Glutamatergic neuron (in vitro differentiated cells): ENCODE measurements at places on chromosomes 13 and 19. TPM values are rescaled to one million over a fixed set of nuclear protein-coding genes. Genes with fewer than 3 reads are reported as not detected.

GPR4 gene
- total RNA-seq = not detected

DNA sequence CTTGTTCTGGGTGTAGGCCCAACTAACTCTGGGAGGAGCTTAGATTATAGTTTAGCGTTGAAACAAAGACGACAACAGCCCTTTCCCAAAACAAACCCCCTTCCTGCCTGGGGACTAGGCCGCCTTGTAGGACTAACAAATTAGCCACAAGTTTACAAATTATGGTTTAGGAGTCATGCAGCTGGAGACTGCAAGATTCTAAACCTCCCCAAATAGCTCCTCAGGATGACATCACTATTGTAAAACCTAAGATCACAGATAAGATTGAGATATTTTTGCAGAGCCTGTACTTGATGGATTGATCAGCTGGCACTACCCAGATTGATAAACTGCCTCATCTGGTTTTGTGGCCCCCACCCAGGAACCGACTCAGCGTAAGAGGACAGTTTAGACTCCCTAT is 2.3 kb upstream of the SLC25A15 start:
- H3K27ac ChIP-seq = no peak overlapping the region
- peaks cover 2% of the 10 kb centered on the region for H3K27me3 ChIP-seq
- H3K36me3 ChIP-seq = no peaks in the 10 kb centered on the region
- H3K4me1 ChIP-seq = no peaks in the 10 kb centered on the region
- H3K4me3 ChIP-seq = no peak overlapping the region

SBSN gene
- total RNA-seq = 0.29 TPM

DNA sequence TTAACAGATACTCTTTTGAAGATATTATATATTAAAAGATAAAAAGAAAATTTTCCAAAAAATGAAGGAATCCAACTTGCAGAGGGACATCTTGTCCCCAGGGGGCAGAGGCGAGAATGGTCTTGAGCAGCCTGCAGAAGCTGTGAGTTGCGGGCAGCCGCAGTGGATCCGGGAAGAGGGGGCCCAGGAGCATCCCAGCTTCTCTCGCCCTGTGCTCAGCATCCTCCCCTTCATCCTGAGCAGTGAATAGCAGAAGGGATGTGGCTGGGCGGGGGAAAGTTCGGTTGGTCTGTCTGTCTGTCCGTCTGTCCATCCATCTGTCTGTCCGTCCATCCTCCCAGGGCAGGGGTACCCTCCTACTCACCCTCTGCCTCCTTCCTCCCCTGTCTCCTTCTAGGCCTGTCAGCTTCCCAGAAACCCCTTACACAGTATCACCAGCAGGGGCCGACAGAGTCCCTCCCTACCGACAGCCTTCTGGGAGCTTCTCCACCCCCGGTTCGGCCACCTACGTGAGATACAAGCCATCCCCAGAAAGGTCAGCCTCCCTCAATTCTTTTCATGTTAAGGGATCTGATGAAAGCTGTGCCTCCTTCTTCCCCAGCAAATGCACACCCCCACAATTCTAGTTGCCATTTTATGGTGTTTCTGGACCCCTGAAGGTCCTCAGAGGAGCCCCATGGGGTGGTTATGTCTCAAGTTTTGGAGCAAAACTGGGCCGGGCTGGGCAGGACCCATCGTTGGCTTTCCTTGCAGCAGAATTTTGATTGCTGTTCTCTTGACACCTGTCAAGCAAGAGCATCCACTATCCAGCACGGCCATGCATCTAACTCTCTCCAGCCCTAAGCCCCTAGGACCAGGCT is 81.6 kb downstream of the DPF1 start:
- DNase-seq = peak; percentile 80
- H3K36me3 ChIP-seq = no peaks in the 10 kb centered on the region
- H3K4me3 ChIP-seq = no peak overlapping the region
- H3K4me1 ChIP-seq = peaks cover 2% of the 10 kb centered on the region
- H3K27me3 ChIP-seq = peaks cover 8% of the 10 kb centered on the region

DNA sequence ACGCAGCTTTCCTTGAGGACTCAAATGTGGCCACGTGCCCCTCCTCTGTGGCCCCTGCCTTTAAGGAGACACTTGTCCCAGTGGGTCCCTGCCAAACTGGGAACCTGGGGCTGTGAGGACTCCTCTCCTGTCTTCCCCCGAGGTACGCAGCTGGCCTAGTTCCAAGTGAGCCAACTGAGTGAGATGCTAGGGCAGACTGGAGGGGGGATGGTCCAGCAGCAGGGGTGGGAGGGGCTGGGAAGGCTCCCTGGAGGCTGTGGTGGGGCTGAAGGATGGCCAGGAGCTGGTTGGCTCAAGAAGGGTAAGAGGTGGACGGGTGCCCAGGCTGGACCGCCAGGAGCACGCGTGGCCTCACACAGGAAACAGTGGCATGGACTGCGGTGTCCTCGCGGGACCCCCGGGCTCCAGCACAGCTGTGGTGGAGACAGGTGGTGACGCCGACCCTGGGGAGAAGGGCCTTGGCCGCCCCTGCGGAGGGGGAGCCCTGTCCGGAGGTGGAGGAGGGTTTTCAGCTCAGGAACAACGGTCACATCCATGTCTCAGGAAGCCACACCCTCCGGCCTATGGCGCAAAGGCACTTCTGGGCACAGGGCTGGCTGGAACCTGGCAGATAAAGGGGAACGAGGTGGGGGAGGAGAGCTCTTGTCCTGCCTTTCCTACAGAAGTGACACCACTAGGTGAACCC is 45.8 kb downstream of the MLLT1 start:
- H3K27me3 ChIP-seq = peaks cover 23% of the 10 kb centered on the region
- H3K4me3 ChIP-seq = peak overlapping the region; percentile 49
- H3K36me3 ChIP-seq = peaks cover 5% of the 10 kb centered on the region

GRCh38 chr13:49357694-49358093 is 86.2 kb downstream of the CAB39L start:
- H3K27me3 ChIP-seq = no peaks in the 10 kb centered on the region
- H3K4me3 ChIP-seq = no peak overlapping the region
- H3K27ac ChIP-seq = no peak overlapping the region
- no peaks in the 10 kb centered on the region for H3K4me1 ChIP-seq

C19orf85 gene
- not detected for total RNA-seq

DNA sequence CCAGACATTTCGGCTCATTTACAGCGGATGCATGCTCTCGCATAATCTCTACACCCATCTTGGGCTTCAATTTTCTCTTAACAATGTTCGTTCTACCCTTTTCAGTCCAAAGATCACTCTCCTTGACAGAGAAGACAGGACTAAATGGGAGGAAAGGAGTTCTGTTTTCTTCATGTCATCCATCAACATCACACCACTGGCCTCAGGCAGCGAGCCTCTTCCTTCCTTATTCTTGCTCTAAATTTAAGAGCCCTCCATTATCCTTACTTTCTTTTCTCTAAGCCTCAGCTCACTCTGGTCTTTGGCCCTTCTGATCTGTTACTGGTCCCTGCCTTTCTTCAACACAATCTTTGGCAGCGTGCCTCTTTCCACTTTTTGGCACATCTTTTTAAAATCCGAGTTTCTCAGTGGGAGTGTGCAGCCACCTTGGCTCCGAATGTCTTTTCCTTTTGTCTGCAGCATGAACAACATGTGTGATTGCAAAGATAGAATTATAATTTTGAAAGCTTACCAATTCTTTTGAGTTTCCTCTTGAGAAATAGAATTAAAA is 98.7 kb downstream of the FAM216B start:
- no peak overlapping the region for H3K27ac ChIP-seq
- H3K27me3 ChIP-seq = peaks cover 7% of the 10 kb centered on the region
- no peak for DNase-seq
- H3K4me1 ChIP-seq = peaks cover 41% of the 10 kb centered on the region

DNA sequence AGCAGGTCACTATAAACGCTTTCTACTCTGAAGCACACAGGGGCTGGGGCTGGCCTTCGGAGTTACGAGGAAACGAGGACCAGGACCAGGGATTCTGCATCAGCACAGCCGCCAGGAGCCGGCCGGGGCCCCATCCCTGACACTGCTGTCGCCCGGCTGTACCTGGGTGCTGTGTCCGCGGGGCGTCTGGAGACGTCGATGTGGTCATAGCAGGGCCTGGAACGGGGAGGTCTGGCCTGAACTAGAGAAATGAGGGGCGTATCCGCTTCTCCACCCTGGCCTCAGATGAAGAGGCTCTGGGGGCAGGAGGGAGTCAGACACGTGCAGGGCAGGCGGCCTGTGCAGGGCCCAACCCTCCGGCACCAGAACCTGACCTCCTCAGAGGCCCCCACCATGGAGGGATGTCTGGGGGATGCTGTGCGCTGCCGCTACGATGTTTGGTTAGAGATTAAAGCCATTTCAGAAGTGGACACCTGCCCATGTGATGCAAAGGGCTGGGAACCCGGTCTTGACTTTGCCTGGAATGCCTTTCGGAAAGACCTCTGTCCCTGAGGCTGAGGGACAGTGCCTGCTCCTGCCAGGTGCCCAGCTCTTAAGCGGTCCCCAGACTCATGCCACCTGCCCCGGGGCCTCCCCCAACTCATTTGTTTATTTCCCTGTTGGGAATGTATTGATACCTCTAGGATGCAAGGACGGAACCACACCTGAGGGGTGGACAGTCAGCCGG is 21.4 kb downstream of the GAS6 start:
- peaks cover 5% of the 10 kb centered on the region for H3K27me3 ChIP-seq
- H3K36me3 ChIP-seq = no peaks in the 10 kb centered on the region
- DNase-seq = no peak
- no peak overlapping the region for H3K4me3 ChIP-seq
